ENCODE measurements at places on chromosomes 7 and 10.

DNA sequence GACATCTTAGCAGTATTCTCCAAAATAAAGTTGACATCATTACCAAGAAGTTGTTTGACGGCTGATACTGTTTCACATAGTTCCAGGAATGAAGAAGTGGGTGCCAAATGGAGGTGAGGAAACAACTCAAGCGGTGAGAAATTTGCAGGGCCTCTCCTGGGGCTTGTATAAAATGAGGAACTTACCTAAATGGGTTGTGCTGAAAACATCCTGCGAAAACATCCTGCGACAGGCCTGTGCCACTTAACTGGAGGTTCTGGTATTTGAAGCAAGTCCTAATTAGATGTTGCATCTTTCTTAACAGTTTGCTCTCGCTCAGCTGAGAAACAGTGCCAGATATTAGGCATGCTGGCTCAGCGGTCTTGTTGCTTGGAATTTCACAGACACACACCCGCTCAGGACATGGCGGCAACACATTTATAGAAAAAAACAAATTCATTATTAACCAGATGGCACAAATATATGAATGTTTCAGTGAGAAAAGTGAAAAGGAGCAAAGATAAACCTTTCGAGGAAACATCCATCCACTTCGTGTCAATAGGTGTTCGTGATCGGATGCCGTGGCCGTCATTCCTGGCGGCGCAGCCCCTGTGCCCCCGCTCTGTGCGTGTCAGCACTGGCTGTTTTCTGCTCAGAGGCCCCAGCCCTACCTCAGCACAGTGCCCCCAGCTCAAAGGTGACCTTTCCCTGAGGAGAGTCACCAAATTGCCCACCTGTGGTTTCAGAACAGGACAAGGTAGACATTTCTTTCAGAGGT is 48.1 kb downstream of the CDC123 start:
- no peak for DNase-seq

DNA sequence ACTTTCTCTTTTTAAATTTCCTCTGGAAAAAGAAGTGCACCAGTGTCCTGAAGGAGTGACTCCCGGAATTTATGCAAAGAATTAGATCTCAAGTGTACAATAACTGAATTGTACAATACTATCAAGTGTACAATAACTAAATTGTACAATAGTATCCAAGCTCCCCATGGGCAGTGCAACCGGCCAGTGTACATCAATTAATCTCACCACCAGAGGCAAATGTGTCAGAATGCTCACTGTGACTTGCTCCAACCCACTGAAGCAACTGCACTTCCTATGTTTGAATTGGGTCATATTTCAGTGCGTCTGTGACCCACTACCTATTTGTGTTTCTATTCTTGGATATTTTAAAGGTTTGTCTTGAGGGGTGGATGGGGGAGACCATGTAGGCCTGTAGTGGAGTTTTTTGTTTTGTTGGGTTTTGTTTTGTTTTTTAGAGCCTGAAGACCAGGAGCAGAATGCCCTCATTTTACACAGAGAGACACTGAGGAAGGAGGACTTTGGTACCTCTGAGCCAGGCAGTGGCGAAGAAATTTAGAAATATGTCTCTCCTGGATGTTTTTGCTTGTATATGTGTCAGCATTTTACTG is 78.5 kb upstream of the CTTNBP2 start:
- no peak for DNase-seq

DNA sequence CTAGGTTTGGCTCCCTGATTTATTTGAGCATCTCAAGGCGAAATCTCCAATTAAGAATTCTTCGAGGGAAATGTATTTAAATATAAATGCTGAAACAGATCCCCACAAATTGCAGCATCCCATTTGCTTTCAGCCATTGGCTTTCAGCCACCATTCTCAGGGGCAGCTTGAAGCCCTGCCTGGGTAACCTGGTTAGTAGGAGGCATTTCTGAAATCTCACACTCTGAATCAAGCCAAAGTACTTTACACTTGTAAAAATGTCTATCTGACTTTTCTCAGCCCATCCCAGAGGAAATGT is 49.1 kb downstream of the GCC1 start:
- DNase-seq: no peak

GRCh38 chr7:38681882-38682281 is 50.7 kb upstream of the AMPH start:
- no peak for DNase-seq

GRCh38 chr10:85900487-85900886 is 466.1 kb downstream of the GRID1 start:
- no peak for DNase-seq

DNA sequence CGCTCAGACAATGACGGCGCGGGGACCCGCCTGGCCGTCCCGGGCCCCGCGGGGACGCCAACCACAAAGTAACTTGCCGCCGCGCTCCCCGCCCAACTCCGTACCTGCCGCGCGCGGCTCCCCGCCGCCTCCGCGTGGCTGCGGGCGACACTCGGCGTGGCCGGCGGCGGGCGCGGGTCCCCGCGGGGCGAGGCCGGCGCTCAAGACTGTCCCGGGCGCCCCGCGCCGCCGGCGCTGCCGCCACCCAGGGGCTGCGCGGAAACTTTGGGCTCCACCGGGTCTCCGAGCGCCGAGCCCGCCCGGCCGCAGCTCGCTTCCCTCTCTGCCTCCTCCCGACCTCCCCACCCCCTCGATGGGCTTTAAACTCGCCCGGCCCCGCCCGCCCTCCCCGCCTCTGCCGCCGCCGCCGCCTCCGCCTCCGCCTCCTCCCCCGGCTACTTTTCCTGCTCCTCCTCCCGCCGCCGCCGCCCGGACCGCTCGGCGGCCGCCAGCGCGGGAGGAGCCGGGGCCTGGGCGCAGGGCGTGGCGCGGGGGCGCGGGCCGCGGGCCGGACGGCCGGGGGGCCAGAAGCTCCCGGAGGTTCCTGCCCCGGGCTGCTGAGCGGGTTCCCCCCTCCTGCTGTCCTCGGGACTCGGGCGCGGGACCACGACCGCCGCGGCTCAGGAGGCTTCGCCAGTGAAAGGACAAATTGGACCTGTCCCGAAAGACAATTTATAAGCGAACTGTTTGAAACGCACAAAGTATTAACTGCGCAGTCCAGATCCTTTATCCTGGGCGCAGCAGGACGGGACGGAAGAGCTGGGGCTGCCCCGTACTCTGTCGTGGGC is 10.6 kb upstream of the GRB10 start:
- DNase-seq: no peak

- no peak for DNase-seq
Measured at GRCh38 chr7:114835861-114836260, 86.0 kb upstream of the MDFIC start.

GRCh38 chr7:101739775-101740398 is 77.5 kb upstream of the CUX1 start:
- DNase-seq: no peak

- DNase-seq: no peak
Measured at GRCh38 chr7:80785961-80786536, 132.8 kb downstream of the SEMA3C start.

DNA sequence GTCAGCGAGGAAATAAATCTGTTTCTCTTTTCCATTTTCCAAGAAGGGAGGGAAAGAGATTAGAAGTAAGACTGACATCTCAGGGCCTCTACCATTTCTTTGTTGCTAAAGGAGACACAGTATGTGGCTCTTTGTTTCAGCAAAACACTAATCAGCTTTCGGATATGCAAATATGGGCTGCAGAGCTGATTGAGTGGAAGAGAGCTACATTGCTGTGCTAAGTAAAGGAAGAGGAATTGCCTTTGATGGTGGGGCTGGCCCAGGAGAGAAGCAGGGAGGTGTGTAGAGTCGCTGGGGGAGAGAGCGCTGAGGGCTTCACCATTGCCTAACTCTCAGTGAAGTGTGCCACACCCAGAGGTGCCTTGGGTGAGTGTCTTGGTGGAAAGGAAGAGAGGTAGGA is 284.8 kb downstream of the SDK1 start:
- no peak for DNase-seq

DNA sequence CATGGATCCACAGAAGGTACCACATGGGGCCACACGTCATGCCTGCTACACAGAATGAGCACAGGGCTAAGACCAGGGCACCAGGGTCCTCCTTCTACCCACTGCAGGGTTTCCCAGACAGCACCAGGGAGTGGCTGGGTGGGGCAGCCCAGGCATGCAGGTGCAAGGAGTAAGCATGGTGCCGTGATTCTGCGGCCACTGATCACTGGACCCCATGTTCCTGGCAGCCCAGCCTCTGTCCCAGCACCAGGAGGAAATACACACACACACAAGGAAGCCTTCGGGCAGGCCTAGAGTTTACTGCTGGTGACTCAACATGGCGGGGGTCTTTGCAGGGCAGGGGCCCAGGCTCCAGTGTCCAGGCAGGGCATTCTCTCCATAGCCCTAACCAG is 13.9 kb downstream of the ATP6V1F start:
- DNase-seq: no peak

DNA sequence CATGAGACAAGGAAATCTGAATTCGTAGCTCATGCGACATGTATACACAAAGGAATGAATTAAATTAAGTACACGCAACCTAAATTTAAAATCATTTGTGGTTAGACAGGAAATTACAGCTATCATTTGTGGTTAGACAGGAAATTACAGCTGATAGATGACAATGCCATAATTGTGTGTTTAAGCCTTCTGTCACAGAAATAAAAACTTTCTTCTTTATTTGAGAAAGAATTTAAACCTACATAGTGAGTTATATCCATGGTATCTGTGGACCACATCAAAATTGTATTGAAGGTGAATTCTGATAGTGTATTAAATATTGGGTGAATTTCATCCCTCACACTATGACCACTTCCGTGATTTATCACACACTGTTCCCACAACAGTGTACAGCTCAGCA is 362.9 kb downstream of the MAGI2 start:
- DNase-seq: no peak

- no peak for DNase-seq
Measured at GRCh38 chr10:86958116-86958900, at the start of gene SNCG. Gene SNCG (plus strand): TSS chr10:86958599. CDS start chr10:86958698, 99 bp downstream.

DNA sequence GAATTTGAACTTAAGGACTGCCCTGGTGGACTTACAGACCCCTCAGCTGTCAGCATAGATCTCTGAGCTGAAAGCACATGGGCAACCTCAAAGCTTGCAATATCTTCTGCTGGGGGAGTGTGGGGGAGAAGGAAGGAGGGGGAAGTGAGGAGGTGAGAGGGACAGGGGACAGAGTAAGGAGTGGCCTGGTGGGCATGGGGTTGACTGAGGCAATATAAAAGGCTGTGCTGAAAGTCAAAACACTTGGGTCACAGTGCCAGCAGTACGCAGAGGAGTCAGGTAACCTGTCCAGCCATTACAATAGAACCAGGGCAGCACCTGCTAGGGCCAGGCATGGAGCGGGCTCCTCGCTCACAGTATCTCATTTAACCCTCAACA is 43.2 kb downstream of the PPP1R3C start:
- DNase-seq: no peak

- no peak for DNase-seq
Measured at GRCh38 chr7:10718768-10719167, 254.9 kb upstream of the PHF14 start.

- DNase-seq: no peak
Measured at GRCh38 chr7:1516586-1517251, 12.5 kb upstream of the INTS1 start.

DNA sequence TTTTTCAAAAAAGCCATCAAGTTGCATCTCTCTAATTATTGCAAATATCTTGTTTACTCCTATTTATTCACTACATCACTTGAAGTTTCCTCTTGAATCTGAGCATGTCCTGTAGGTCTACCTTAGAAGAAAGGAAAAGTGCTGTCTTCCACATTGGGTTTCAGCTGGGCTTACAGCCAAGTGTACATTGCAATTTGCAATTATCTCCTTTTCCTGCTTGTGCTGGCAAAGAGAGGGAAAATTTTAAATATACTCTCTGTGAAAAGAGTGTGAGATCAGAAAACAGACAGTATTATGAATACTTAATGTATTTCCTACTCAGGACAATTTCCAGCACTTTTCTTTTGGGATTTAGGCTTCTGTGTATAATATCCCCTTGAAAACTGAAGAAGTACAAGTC is 839.7 kb downstream of the CNTNAP2 start:
- DNase-seq: no peak

DNA sequence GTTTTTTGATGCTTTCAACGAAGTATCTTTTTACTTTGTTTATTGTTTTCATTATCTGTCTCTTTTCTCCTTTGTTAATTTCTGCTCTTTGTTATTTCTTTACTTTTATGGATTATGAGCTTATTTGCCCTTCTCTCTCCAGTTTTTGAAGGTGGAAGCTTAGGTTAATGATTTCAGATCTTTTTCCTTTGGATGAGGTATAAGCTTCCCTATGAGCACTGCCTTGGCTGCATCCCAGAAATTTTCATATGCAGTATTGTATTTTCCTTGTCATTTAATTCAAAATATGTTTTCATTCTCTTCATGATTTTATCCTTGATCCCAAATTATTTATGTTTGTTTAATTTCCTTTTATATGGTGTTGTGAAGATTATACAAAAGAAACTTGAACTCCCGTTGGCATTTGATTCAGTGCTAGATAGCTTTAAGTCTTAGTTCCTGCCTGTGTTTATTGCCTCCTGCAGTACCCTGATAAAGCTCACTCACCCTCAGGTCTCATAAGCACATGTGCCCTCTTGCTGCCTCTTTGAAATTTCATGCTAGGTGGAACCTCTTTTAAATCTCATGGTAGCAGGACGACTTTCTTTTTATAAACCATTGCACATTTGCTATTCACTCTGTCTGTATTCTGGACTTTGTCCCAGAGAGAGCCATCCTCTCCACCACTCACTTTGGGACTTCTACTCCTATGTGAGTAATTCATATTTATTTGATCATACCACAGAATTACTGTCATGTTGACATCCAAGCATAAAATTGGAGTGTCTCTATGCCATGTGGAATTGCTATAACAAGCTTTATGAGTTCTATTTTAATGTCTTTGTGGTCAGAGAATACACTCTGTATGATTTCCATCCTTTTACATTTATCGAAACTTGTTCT is 23.0 kb upstream of the CEP41 start:
- DNase-seq: no peak

- peak; percentile 38 for DNase-seq
Measured at GRCh38 chr10:73262105-73262730, 9.8 kb upstream of the MRPS16 start.

- no peak for DNase-seq
Measured at GRCh38 chr7:128108641-128109423, 77.6 kb upstream of the LRRC4 start.

DNA sequence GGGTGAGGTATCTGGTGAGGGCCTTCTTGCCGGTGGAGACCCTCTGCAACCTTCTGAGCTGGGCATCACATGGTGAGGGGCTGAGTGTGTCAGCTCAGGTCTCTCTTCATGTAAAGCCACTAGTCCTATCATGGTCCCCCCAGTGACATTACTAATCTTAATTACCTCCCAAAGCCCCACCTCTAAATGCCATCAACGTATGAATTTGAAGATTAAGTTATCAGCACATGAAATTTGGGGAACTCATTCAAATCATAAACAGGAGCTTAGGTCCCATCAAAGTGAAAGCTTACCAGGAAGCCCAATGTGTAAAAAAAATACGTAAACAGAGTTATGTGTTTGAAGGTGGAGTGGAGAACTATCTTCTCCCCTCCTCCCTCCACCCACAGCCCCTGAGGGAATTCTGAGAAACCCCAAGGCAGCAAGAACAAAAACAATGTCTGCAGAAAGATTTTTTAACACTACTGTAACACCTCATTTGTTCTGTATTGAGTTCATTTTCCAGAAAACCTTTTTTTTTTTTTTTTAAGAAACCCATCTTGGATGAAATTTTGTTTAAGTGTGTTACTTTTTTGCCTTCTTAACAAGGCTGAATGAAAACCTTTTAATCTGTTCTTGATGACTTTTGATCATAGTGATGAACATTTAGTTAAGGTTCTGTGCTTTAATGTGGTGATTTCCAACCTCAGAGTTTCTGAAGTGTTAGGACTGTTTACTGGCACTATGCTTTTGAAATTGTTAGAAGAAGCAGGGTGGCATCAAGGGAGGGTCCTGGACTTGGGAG is 19.1 kb upstream of the PCGF5 start:
- DNase-seq: no peak
